ENCODE measurements at places on chromosomes 12 and 14.

DNA sequence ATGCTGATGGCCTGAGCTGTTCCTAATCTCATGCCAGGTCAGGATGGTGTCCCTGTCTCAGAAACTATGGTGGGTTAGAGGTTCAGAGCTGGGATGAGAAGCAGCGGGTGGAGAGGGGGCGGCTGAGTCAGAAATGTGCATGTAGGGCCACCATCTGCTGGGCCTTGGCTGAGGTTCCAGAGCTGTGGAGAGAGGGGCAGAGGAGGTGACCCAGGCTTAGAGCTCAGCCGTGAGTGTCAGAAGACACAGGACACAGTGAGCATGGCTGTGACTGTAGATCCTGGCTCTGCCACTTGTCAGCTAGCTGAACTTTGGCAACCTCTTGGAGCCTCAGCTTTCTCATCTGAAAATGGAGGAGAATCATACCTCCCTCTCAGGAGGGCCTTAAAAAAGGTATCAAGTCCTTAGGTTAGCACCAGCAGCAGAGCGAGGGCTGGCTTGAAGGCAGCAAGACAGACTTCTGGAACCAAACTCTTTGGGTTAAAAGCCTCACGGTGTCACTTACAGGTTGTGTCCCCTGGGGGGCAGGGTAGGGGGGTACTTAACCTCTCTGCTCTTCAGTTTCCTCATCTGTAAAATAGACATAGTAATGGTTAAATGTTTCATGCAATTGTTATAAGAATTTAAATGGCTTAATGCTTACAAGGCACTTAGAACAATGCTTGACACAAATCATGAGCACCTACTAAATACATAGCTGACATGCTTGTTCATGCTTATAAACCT, 34.8 kb downstream of the TMEM229B start:
- DNase-seq: no peak

GRCh38 chr12:66118240-66118891, 12.2 kb downstream of the LLPH start:
- DNase-seq: no peak

DNA sequence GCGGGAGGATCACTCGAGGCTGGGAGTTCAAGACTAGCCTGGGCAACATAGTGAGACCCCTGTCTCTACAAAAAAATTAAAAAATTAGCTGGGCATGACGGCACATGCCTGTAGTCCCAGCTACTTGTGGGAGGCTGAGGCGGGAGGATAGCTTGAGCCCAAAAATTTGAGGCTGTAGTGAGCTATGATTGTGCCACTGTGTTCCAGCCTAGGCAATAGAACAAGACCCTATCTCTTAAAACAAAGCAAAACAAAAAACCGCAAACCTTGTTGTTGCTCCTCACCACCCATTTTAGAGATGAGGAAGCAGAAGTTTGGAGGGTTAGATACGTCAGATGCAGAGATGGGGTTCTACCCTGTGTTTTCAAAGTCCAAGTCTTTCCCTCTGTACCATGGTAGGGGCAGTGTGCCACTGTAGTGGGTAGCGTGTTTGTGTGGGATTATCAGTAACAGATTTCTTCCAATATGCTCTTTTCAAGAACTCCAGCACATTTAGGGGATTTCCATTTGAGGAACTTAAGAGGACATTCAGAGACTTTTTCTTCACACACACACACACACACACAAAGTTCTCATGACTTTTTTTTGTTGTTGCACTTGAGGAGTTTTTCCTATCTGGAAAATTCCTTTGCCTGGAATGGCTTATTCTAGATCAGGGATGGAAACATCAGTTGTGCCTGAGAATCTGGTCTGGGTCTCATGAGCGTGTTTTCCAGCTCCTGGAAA, 186.5 kb downstream of the CHST11 start:
- DNase-seq: peak; percentile 85

GRCh38 chr12:122023339-122024131, 1.9 kb downstream of the BCL7A start:
- peak; percentile 62 for DNase-seq

GRCh38 chr14:22995889-22996625, 13.7 kb upstream of the AJUBA start:
- no peak for DNase-seq

All from B cell (primary cell).